ENCODE measurements at places on chromosomes 7 and 10.
A peak's percentile ranks its signal among the peaks of the same experiment; 100 is the strongest.

- DNase-seq = peak; percentile 51
Observed at GRCh38 chr10:125857185-125857760, 23.8 kb downstream of the DHX32 start.

DNA sequence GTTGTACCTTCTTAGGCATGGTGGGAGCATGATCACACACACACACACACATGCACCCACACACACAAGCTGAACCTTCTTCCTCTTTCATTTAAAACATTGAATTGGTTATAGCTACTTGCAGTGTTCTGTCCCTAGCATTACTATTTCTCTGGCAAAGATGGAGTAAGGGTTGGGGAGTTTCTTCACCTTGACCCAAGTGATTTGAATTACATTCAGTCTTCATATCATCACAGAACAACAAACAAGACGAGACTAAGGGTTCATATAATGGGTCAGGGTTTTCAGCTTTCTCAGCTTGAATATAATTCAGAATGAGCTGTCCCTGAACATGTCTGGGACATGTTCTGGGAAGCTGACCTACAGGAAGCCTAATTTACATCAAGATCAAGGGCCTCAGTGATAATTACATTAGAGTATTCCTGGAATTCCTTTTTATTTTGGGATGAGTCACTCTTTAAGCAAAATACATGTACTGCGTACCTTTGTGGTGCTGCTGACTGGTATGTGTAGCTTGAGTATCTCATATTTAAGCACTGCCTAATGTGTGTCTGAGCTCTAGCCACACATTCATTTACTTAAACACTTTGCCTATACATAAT is 213.5 kb upstream of the TMEM229A start:
- peak; percentile 7 for DNase-seq

DNA sequence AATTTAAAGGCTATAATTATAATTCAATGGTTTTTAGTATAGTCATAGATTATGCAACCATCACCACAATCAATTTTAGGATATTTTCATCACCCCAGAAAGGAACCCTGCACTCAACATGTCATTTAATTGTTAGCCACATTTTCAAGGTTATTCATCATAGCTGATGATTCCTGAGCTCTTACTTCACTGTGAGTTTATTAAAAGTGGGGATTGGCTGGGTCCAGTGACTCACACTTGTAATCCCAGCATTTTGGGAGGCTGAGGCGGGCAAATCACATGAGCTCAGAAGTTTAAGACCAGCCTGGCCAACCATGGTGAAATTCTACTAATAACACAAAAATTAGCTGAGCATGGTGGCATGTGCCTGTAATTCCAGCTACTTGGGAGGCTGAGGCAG is 787 bp downstream of the CCL26 start:
- DNase-seq = peak; percentile 91

GRCh38 chr10:113929522-113929921 is 75.1 kb downstream of the NHLRC2 start:
- DNase-seq = no peak

DNA sequence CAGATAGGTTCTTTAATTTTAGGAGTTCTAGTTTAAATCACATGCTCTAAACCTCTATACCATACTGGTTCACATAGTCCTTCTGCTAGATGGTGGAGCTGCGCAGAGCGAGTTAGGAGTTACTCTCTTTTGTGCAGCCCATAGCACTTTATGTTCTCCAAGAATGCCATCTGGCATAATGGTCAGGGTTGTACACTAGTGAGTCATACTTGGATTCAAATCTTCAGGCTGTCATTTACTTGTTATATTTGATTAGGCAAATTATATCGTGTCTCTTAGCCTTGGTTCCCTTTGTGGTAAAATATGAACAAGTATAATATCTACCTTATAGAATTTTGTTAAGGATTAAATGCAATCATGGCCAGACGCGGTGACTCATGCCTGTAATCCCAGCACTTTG is 1078.3 kb downstream of the NRG3 start:
- no peak for DNase-seq

GRCh38 chr10:31426401-31426800 is 107.4 kb downstream of the ZEB1 start:
- peak; percentile 85 for DNase-seq

GRCh38 chr7:34747176-34747781 is 89.3 kb downstream of the NPSR1 start:
- no peak for DNase-seq

DNA sequence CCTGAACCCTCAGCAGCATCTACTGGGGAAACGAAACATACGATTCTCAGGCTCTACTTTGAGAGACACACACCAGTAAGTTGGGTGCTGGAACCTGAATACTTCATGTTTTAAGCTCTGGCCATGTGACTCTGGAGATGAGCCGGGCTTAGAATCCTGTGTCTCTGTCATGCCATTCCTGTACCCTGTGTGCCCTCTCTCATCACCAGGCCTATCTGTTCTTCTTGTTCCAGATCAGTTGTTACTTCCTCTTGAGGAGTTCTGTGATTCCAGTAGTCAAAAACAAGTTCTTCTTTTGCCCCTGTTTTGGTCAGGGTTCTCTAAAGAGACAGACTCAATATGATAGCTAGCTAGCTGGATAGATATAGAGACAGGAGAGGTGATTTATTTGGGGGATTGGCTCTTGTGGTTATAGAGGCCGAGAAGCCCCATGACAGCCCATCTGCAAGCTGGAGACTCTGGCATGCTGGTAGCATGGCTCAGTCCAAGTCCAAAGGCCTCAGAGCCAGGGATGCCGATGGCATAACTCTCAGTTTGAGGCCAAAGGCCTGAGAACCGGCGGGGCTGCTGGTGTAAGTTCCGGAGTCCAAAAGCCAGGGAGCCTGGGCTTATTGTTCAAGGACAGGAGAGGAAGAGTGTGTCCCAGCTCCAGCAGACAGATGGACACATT is 54.3 kb downstream of the CHN2 start:
- no peak for DNase-seq

GRCh38 chr10:133161486-133162109 is 1.6 kb downstream of the KNDC1 start:
- DNase-seq = no peak

- DNase-seq = no peak
Observed at GRCh38 chr10:1980459-1980858, 243.1 kb upstream of the ADARB2 start.

GRCh38 chr10:31759124-31759798 is 169.4 kb downstream of the ARHGAP12 start:
- DNase-seq = peak; percentile 46

GRCh38 chr10:58240531-58240930 is 27.2 kb downstream of the IPMK start:
- peak; percentile 24 for DNase-seq

GRCh38 chr10:91420868-91421267 is 10.7 kb downstream of the HECTD2 start:
- peak; percentile 60 for DNase-seq

DNA sequence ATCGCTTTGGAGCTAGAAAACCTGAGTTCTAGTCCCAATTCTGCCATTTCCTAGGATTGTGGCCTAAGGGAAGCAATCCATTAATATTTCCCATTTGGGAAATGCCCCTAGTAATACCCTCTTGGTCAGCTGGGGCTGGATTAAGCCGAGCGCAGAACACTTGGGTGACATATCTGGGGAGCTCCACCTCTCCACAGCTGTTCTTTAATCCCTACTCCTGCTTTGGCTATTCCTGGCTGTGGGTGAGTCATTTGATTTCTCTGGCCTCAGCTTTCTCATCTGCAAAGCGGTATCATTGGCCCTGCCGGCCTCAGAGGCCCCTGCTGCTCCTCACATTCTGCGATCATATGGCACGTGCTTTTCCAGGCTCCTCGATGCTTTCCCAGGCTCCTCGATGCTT is 108.3 kb downstream of the BUB3 start:
- no peak for DNase-seq

DNA sequence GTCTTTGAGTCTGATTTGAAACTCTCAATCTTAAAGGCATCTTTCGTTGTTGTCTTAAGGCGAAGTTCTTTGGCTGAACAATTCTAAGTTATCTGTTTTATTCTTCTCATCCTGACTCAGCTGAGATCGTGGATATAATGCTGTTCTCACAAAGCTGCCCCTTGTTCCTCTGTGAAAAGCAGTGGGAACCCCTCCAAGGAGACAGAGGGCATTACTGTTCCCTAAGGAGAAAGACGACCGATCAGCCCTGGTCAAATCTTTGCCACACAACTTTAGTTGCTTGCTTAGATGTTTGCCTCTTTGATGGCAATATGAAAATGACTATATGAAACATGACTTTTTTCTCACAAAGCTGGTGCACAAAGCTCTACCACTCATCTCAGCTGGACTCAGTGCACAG is 1016.7 kb downstream of the REEP3 start:
- no peak for DNase-seq

- no peak for DNase-seq
Observed at GRCh38 chr10:61091531-61091930, 147.5 kb upstream of the RHOBTB1 start.

- no peak for DNase-seq
Observed at GRCh38 chr10:119274519-119275045, 67.2 kb downstream of the GRK5 start.

DNA sequence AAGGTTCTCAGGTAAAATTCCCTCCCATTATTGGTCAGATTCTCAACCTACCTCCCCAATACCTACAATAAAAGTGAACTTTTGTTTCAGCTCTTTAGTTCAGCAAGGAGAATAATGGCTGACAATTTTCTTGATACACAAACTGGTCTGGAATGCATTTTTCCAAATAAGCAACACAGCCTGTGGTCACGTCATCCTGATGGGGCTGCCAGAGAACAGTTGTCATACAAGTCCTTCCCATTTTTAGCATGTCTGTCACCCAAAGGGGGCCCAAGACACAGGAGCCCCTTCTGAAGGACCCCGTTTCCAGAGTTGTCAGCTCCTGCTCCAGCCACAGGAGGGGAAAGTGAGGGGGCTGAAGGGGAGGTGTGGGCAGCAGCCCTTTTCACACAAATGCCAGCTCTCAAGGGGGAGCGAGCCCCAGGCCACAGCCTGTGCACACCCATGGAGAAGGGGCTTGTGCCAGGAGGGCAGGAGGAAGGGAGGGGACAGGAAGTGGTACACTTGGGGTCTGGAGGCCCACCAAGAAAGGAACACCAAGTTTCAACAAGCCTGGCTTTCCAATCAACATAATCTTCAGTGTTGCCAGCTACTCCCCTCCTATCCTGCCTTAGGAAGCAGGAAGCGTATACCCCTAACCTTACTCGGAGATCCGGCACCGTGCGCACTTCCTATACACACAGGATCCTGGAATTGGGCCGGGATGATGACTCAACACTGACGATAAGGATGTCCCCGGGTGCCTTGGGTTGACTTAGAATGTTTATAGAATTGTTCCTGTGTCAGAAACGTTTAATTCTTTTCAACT is 43.4 kb upstream of the PDLIM1 start:
- peak; percentile 96 for DNase-seq

GRCh38 chr7:104859754-104860426 is 154.1 kb upstream of the KMT2E start:
- DNase-seq = no peak

DNA sequence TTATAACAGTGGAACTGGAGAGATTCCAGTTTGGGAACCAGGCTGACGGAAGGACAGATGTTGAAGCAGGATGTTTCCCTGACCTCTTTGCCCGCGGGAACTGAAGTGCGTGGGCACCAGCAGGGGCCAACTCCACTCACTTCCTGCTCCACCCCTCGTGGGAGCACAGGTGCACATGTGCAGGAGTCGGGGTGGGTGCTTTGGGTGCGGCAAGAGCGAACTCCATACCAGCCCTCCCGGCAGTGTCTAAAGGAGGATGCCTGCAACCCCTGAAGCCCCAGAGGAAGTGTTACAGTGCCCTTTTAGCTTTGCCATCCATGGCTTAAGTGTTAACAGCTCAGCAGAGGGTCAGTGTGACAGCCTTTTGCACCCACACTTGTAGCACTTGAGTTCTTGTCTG is 27.4 kb upstream of the UBE3C start:
- no peak for DNase-seq

GRCh38 chr7:86708031-86708680 is 64.4 kb downstream of the GRM3 start:
- no peak for DNase-seq

DNA sequence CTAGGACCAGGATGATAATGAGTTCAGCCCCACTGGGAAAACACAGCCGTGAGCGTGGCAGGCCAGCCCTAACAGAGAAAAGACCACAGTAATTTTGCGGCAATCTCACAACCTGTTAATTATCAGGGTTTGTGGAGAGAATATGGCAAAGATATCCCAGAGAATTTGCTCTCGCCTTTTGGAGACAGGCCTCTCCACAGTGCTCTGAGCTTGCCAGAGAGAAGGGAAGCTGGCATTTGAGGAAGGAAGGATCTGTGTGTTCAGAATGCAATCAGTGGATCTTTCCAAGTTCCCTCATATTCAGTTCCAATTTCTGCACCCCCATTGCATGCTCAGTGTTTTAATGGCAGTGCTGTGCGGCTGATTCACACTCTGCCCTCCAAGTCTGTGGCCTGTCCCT is 60.2 kb downstream of the PLPP4 start:
- DNase-seq = no peak

DNA sequence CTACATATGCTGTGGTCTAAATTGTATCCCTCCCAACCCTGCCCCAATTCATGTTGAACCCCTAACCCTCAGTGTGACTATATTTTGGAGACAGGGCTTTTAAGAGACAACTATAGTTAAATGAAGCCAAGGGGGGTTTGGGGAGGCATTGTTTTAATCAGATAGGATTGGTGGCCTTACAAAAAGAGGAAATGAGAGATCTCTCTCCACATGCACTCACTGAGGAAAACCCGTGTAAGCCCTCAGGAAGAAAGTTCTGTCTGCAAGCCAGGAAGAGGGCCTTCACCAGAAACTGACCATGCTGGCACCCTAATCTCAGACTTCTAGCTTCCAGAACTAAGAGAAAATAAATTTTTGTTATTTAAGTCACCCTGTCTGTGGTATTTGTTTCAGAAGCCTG is 276.7 kb downstream of the KIF20B start:
- DNase-seq = peak; percentile 28

DNA sequence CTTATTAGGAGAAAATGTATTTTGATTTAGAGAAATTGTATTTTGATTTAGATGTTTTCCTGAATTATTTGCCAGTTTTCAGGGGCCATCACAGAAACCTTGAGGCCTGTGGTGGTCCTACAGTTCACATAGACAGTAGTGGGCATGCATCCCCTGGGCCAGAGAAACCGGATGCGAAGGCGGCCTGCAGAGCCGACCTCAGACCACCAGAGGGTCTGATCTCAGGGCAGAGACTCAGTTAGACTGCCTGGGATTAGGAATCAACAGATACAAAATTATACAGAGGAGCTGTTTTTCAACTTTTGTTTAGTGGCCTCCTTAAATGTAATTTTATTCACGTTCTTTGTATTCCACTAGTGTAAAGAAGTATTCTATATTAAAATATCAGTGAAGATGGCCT is 158.4 kb downstream of the PAXIP1 start:
- no peak for DNase-seq

DNA sequence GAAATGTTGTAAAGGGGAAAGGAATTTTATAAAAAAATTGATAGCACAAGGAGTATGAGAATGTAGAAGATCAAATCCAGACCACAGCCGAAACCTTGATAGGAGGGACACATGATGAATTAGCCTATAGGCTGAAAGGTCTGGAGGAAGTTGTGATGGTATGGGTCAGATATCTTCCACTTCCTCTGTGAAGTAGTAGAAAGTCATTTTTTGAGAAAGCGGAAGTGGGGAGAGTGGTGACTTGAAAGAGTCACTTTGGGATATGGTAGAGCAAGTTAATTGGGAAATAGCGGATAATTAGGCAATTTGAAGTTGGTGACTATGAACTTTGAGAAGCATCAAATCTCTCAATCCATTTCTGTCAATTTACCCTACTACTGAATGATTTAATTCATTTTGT is 99.4 kb downstream of the GRM8 start:
- no peak for DNase-seq

GRCh38 chr10:113058523-113059370 is 108.7 kb downstream of the TCF7L2 start:
- peak; percentile 76 for DNase-seq
